Fibroblast of skin of left quadriceps (primary cell): ENCODE measurements at places on chromosomes 7 and 10.

DNA sequence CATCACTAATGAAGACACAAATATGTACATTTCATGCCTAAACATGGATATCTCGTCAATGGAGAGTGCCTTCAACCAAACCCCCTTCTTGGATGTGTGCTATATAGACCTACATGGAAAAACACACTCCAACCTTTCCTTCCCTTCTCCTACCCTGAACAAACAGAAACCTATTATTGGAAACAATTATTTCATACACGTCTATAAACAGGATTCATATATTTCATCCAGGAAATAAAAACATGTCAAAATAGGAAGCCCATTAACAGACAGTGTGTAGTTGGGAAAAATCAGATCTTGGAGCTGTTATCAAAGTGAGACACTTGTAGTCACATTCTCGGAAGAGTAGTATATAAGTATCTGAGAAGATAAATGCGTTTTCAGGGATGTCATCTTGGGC lies 81.1 kb downstream of the NRP1 start:
- no peak for DNase-seq

DNA sequence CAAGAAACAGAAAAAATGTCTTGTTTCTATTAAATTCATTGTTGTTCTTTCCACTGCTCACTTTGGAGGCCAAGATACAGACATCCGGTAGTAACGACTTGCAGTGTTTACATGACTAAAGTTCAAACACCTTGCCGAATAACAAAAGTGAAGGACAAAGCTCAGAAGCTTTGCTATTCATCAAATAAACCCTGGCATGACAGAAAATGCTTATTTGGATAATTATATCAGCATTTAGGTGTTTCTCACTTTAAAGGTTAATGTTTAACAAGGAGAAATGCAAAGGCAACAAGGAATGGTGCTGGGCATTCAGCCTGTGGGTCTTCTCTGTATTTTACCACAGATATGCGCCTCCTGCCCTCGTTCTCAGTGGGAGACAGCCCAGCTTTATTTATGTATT lies 5.4 kb upstream of the PTF1A start:
- no peak for DNase-seq

GRCh38 chr7:56175771-56176170 lies 59.6 kb upstream of the NUPR2 start:
- no peak for DNase-seq

DNA sequence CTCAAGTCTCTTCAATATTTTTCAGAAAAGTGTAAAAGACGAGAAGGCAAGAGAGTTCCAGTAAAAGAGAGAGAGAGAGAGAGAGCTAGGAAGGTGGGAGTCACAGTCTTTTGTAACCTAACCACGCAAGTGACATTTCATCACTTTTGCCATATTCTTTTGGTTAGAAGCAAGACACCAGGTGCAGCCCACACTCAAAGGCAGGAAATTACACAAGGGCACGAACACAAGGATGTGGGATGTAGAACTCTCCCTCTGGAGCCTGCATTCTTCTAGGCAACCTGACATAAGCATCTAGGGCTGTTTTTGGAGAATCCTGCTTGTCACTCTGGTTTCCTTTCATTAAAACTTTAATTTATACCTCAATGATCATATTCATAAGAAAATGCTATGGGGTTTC lies 1213.1 kb downstream of the DNAJB9 start:
- no peak for DNase-seq

- no peak for DNase-seq
These were observed 10.3 kb downstream of the TMEM106B start for GRCh38 chr7:12221414-12221813.

- no peak for DNase-seq
These were observed 820.5 kb downstream of the GATA3 start for GRCh38 chr10:8874972-8875371.

- DNase-seq, result no peak
These were observed at the start of gene ANXA11 for GRCh38 chr10:80205477-80206276. ANXA11 (minus strand) TSS chr10:80205537; CDS start chr10:80172861, 32,676 bp downstream.

GRCh38 chr7:151403764-151404163 lies 6.1 kb downstream of the WDR86 start:
- no peak for DNase-seq

DNA sequence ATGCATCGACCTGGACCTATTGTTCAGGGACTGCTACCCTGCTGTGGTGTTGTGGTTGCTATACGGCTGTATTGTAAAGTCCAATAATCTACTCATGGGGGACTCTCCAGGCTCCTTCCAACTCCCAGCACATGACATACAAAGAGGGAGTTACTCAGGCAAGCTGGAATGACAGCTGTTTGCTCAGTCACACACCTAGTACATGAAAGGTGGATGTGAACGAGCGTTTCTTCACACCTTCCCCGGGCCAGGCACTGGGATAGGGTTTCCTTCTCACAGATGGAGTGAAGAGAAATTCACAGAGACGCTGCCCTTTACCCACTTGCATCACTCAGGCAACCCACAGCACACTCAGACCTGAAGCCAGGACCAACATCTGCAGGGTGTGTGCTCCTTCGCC lies 215.7 kb downstream of the TNS3 start:
- DNase-seq, result no peak

DNA sequence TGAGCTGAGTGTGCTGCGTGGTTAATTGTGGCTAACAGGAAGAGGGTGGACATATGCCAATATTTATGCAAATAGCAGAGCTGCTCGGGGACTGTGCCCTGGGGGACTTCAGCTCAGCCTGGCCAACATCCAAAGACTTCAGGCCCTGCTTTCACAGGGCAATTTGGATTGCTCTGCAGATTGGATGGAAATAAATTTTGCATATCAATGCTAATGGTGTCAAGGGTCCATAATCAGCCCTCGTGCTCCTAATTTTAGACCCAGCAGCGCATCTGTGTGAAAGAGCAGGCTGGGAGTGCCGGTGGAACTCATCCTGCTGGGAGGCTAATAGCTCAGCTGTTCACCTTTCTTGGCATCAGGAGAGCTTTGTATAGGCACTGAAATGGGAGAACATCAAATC lies 270.1 kb downstream of the TCERG1L start:
- DNase-seq, result no peak

- no peak for DNase-seq
These were observed 37.0 kb upstream of the PDCD4 start for GRCh38 chr10:110834629-110835301.

DNA sequence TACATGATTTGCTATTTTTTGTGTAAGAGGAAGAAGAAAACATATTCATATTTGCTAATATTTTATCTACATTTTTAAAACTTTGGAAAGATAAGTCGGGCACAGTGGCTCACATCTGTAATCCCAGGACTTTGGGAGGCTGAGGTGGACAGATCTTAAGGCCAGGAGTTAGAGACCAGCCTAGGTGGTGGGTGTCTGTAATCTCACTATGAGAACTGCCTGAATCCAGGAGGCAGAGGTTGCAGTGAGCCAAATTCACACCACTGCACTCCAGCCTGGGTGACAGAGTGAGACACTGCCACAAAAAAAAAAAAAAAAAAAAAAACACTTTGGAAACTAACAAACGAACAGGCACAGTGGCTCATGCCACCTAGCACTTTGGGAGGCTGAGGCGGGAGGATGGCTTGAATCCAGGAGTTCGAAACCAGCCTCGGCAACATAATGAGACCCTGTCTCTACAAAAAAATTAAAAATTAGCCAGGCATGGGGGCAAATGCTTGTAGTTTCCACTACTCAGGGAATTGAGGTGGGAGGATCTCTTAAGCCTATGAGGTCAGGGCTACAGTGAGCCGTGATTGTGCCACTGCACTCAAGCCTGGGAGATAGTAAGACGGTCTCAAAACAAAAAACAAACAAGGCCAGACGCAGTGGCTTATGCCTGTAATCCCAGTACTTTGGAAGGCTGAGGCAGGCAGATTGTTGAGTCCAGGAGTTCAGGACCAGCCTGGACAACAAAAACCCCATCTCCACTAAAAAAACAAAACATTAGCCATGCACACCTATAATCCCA lies 25.6 kb downstream of the HERC4 start:
- DNase-seq, result no peak

DNA sequence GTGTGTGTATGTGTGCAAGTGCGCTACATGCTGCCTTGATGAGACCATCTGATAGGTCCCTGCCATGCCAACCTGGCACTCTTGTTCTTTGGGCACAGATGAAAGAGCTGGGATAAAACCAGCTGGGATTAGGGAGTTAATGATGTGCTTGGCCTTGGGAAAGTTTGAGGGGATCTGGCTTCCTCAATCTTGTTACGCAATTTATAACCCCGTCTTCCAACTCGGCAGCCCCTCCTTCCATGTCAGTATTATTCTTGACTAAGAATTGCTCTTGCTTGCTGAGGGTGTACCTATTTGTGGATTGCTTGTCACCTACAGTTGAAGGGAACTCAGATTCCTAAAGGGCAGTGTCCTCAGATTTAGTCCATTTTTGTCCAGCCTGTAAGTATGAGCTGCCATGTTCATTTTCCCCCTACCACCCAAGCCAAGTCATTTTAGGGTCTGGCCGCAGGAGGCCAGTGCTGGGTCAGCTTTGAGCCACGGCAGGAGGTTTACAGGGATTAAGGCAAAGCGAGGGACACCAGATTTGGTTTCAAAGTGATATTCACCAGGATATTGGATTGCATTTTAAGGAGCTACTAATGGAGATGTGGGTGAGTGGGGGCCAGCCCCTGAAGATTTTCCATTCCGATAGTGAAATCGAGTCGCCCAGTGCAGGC lies 34.1 kb upstream of the KCNMA1 start:
- DNase-seq, result no peak

GRCh38 chr10:28559618-28560017 lies 26.7 kb downstream of the WAC start:
- no peak for DNase-seq

DNA sequence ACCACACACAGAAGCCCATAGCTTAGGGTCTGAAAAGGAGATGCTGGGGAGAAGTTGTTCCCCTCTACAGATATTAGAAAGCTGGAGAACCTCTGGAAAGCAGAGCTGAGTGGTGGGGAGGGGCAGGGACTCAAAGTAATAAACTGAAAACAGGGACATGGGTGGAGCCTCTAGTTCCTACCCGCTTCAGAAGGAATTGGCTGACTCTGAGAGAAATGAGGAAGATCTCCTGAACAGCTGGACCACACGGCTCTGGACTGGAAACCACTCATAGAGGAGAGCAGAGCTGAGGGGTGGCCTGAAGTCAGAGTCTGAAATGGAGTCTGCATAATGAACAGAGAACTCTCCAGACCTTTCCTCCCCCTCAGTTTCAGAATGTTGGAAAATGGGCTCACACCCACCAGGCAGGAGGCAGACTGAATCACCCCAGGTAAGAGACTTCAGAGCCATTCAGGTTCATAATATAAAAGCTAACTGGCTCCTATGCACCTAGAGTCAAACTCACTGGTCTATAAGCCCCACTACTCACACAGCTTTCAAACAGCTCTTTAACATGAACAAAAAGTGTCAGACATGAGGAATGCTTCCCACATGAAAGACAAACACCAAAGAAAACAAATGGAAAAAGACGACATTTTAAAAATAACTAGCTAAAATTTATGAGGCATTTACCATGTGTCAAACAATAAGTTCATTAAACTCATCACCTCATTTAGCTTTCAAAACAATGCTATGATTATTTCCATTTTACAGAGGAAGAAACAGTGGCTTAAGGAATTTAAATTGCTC lies 68.1 kb downstream of the RNF216 start:
- DNase-seq, result no peak

- no peak for DNase-seq
These were observed 388.2 kb upstream of the CELF2 start for GRCh38 chr10:10629512-10629911.

DNA sequence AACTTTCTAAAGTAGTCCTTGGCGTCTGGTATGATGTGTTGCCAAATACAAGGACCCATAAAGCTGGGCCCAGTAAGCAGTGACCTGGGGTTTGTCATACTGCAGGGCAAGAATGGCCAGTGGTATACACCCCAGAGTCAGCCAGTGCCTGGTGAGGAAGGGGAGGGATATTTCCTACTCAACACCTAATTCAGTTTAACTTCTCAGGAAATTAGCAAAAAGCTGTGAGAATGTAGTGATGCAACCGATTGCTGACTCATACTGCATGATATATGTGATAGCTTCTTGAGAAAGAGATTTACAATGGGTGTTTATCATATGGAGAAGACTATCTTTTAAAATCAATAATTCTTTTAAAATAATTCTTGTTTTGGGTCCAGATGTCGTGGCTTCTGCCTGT lies 889.3 kb upstream of the CELF2 start:
- peak; percentile 33 for DNase-seq

DNA sequence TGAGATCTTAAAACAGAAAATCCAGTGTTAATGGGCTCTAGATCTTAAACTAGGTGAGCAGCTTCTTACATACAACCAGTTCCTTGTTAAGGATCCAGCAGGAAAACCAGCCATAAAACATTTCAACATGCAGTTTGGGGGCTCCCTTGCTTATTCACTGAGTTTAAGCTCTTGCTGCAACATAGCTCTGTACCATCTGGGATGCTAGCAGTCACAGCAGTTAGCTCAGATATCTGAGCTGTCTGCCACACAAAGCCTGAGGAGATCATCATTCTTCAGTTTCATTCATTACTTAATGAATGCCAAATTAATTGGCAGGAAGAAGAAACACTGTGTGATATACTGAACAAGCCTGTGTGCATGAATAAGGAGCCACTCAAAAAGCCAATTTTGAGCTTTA lies 62.8 kb downstream of the PODXL start:
- DNase-seq, result no peak

- no peak for DNase-seq
These were observed 809.6 kb upstream of the LRRN3 start for GRCh38 chr7:110281362-110281761.

DNA sequence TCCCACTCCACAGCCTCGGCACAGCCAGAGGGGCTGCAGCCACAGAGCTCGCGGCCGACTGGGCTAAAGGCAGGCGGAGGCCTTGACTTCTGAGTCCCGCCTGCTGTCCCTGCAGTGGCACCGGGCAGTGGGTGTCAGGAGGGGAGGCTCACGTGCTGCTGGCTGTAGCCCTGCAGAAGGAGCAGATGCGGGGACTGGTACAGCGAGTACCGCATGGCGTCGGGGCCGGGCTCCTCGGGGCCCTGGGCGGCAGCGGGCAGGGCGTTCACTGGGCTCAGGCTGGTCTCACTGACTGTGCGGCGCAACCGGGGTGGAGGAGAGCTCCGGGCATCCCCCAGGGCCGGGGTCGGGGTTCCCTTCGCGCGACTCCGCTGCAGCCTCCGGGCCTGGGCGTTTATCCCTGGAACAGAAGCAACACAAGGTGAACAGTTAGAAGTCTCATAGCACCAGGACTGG lies 25.6 kb downstream of the PAPOLB start:
- no peak for DNase-seq

DNA sequence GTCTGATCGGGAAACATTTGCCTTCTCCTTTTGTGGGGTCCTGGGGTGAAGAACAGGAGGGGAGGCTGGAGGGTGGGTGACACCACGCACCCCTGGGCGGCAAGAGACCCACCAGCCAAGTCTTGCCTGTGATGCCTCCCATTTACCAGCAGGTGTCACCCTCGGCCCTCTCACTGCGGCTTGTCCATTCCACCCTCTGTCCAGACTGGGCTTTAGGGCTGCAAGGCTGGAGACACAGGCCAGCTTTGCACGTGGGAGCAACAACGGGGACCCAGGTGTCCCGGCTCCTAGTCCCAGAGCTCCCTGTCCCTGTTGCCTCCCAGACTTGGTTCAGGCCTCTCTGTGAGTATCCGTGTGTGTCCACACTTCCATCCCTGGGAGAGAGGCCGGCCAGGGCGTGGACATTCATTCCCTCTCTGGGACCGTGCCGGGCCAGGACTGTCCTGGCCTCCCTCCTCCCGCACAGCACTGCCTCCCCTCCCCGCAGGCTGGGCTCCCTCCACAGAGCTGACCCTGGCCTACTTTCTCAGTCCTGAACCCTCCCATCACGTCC lies 36.2 kb upstream of the GTF2IRD1 start:
- DNase-seq, result peak; percentile 26

GRCh38 chr10:93058139-93058538 lies 2.5 kb upstream of the CYP26C1 start:
- no peak for DNase-seq

GRCh38 chr10:113605268-113605978 lies 52.6 kb downstream of the HABP2 start:
- no peak for DNase-seq
